A549 (cell line): ENCODE measurements at places on chromosomes 2 and 18. TPM values are rescaled to one million over a fixed set of nuclear protein-coding genes. Genes with fewer than 3 reads are reported as not detected.

- DNase-seq, result no peak
Measured at GRCh38 chr2:98607741-98608115, 584 bp downstream of the COA5 start.

DNA sequence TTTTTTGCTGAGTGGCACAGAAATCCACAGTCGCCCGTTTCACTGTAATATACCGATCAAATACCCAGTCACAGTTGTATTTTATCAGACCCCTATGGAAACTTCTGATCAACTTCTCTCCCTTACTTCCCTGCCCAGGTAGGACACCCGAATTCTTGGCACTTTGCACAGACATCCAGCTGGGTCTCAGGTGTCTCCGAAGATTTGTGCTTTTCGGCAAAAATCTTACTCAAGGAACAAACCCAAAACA is 596 bp downstream of the MREG start:
- no peak for DNase-seq

The SP100 gene
- polyA plus RNA-seq, result 22.4 to 25.5 TPM (median 23.7 TPM) in 3 replicates

The ANKRD30BL gene
- polyA plus RNA-seq, result not detected in 3 replicates

The REG3G gene
- not detected in 3 replicates for polyA plus RNA-seq

- DNase-seq, result no peak
Measured at GRCh38 chr18:31554776-31555175, 36.9 kb upstream of the TTR start.

- no peak for DNase-seq
Measured at GRCh38 chr2:10427618-10427949, 20.5 kb downstream of the ODC1 start.

GRCh38 chr2:171469176-171469575 is 35.1 kb downstream of the DCAF17 start:
- DNase-seq, result no peak

DNA sequence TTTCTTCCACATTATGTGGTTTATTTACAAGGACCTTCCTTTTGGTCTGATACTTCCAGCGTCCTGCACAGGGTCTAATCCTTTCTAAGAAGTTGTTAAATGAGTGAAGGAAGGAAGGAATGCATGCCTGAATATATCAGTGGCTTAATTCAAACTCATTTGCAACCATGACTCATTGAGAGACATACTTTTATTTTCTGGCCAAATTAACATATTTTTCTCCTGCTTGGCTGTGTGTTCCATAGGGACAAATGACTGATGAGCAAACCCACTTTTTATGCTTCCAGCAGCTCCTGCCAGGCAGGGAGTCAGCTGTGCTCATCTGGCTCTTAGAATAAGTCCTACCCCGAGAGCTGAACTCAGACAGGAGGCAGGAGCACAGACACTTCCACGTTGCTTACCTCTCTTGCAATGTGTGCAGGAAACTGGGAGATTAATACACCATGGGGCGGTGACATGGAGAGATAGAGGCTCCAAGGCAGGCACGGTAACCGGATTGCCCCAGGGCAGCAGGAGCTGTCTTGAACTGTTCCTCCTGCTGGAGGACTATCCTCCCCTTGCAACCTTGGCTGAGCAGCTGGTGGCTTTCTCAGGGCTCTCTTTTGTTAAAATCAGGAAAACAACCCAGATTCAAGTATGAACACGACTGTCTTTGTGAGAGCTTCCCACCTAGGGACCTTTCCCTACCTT is 667.5 kb upstream of the HS6ST1 start:
- DNase-seq, result no peak

GRCh38 chr2:135615404-135615803 is 84.1 kb downstream of the R3HDM1 start:
- no peak for DNase-seq

- DNase-seq, result no peak
Measured at GRCh38 chr2:16738361-16739225, 73.0 kb upstream of the CYRIA start.

DNA sequence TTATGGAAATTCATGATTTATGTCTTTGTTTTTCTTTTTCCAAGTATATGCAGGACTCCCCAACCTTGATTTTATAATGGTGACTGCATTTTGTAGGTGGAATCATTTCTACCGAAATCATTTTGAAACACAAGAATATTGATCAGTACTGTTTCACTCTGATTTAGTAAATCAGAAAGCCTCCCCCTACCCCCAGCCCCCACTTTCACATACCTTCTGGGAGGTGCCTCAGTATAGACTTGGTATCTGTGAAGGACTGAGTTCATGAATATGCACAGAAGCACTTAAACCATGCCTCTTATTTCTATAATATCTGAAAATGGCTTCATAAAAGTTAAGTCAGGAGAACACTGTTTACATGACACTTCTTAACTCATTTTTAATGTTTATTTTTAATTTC is 147.7 kb downstream of the AGPS start:
- no peak for DNase-seq

The GCG gene
- not detected in 3 replicates for polyA plus RNA-seq

GRCh38 chr2:204794624-204795023 is 249.3 kb downstream of the PARD3B start:
- no peak for DNase-seq

GRCh38 chr2:208501206-208501605 is 94.6 kb downstream of the PTH2R start:
- no peak for DNase-seq

The QPCT gene
- polyA plus RNA-seq, result 16.6 to 20.0 TPM (median 18.7 TPM) in 3 replicates

DNA sequence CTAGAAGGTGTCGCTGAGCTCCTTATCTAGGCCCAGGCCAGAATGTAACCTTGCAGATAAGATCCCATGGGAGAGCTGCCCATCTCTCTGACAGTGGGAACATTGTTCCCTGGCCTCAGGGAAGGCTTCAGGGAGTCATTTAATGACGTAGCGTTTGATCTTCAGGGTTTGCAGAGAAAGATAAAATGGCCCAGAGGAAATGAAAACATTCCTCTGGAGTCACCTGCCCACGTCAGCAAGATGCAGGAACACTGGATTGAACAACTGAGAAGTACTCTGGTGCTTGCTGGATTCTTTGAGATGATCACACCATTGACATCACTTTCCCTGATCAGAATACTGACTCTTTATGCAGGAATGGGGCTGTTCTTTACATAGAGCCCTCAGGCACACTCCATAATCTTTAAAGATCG is 51.6 kb downstream of the MAPK4 start:
- peak; percentile 13 for DNase-seq

The CD226 gene
- 0.26 to 0.57 TPM (median 0.28 TPM) in 3 replicates for polyA plus RNA-seq

GRCh38 chr2:143229952-143230351 is 100.7 kb downstream of the ARHGAP15 start:
- no peak for DNase-seq

DNA sequence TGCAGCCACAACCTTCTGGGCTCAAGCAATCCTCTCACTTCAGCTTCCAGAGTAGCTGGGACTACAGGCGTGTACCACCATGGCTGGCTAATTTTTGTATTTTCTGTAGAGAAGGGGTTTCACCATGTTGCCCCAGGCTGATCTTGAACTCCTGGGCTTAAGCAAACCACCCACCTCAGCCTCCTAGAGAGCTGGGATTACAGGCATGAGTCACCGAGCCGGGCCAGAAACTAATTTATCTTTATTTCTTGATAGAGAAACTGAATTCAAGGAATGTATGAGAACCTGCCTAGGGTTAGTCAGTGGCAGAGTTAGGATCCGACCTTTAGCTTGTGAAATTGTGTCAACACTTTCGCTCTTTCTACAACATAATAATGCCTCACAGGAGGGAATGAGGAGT is 19.3 kb upstream of the ITGAV start:
- no peak for DNase-seq

GRCh38 chr2:121591199-121591598 is 58.1 kb downstream of the CLASP1 start:
- no peak for DNase-seq

DNA sequence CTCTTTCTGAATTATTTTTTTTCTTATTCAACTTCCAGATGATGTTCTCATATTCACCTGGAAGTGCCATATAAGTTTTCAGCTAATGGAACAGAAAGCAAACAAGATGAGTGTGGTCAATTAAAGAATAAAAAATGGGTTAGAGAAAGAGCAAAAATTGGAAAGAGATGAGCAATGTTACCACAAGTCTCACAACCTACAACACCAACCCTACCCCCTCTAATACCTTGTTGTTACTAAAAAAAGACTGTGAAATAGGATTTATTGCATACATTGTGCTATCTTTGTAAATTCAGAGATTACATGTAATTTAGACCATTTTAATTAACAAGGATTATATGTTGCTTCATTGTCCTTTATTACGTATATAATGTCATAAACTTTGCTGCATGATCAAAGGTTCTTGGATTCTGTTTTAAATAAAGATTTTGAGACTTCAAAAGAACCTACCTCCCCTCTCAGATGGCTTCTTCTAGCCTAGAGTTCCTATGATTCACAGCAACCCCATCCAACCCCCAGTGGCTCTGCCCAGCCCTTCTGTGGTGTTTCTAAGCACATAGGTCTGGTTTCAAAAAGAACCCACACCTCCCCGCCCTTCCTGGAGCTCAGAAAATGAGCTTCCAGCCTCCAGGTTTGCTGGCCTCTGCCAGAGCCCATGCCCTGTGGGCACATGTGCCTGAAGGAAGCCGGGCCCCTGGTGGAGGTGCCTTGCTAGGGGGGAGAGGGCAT is 24.7 kb downstream of the LGALSL start:
- DNase-seq, result no peak

The SERPINB13 gene
- not detected in 3 replicates for polyA plus RNA-seq

DNA sequence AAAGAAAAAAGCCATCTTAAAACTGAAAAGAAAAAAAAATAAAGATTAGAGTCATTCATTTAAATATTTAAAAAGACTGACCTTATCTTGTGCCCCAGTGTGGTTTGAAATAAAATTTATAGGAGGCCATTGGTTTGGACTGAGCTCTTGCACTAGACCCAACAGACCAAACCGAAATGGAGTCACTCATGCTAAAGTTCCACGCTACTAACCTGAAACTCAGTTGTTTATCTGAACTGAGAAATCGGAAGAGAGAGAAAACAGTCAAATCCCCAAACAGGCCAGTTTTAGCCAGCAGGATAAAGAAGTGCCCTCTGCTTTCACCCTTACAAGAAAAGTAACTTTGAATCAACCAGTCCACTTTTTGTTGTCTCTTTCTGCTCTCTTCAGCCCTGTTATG is 18.2 kb downstream of the RBM43 start:
- no peak for DNase-seq

The OSR1 gene
- 3.9 to 4.5 TPM (median 4.4 TPM) in 3 replicates for polyA plus RNA-seq

- DNase-seq, result no peak
Measured at GRCh38 chr2:234025466-234025865, 25.0 kb upstream of the SPP2 start.

The METTL4 gene
- polyA plus RNA-seq, result 6.1 to 7.1 TPM (median 6.5 TPM) in 3 replicates

DNA sequence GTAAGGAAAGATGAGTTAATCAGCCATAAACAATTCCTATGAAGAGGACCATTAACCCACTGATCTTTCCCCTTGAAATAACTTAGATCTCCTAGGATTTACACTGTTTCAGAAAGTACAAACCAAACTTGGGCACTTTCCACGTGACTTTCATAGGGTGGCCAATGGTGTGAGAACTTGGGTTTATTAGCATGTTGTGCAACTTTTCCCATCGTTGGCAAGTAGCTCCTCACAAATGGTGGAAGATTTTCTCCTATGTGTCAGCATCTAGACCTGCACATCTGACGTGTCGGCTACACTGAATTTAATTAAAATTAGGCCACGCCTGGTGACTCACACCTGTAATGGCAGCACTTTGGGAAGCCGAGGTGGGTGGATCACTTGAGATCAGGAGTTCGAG is 116.3 kb downstream of the GALNT1 start:
- DNase-seq, result no peak

The TRAPPC12 gene
- 42.3 to 49.3 TPM (median 44.2 TPM) in 3 replicates for polyA plus RNA-seq

DNA sequence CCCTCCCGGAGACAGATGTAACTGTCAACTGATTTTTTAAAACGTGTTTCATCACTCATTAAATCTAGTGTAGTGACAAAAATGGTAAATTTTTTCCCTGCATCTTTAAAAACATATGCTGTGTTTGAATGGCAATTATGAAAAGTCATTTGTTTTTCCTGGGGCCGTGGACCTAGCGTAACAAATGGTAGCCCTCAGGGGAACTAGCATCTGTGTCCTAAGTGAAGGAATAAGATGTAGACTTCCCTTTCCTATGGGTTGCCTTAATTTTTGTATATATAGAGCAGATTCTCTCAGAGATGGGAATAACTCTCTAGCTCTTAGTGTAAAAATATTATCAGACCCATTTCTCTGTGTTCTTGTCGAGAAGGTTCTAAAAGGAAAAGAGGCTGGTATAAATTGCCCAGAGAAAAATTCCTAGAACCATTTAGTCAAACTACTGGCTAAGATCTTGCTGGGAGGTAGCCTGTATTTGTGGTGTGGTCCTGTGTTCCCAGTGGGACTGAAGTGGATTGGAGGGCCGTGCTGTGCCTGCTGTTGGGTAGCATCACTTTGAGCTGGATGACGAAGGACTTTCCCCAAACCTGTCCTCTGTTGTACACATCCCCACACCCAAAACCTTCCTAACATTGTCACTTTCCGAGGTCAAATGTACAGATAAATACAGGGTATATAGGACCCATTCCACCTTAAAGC is 85.8 kb downstream of the LIMS1 start:
- DNase-seq, result no peak

DNA sequence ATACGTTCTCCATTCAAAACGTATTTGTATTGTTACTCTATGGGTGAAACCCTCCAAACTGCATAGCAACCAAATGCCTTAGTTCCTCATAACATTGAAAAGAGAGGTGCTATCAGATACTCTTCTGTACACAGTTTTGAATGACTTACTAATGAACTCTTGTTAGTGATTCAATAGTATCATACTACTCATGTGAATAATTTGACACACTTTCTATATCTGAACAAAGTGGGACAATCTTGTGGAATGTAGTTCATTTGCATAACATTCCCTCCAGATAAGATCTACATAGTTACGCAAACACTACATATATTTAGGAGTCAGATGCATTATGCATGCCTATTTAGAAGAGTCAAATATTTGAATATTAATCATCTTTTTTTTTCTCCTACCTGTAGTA is 232.0 kb upstream of the NRXN1 start:
- no peak for DNase-seq

DNA sequence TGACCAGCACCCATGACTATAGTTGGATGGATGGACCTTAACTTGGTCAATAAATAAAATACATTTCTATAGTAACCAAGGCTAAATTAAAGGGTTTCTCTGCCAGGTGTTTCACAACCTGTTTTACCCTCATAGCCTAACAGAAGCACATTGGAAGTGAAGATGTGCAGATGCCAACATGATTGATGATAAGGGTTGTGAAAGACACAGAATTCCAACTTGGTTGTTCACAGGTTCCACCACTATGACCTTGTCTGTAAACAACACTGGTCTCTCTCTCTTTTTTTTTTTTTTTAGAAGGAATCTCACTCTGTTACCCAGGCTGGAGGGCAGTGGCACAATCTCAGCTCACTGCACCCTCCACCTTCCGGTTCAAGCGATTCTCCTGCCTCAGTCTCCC is 37.5 kb upstream of the PTH2R start:
- peak; percentile 47 for DNase-seq

The CDCA7 gene
- 37.0 to 40.3 TPM (median 39.4 TPM) in 3 replicates for polyA plus RNA-seq

DNA sequence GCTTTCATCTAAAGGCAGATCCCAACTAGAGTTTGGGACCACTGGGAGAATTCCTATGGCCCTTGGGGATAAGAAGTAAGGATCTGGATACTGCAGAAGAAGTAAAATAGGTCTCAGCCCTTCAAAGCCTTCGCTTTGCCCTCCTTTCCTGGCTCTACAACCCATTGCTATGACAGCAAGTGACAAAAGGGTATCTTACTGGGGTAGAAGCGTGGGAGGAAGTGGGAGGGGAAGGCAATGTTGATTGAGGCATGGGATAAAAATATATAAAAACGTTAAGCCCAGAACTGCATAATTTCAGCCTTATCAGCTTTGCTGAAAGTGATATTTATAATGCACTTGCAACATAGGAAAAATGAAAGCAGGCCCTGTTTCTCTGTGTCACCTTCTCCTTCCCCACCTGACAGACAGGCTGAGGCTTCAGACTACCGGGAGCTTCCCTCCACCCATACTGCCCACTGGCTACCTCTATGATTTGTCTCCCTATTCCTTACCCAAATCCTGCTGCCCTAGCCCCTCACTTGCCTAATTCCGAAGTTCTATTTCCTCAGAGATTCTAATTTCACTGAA is 14.9 kb upstream of the SOS1 start:
- DNase-seq, result no peak
